ENCODE measurements at places on chromosomes 5 and 9.
A peak's percentile ranks its signal among the peaks of the same experiment; 100 is the strongest.

- DNase-seq: no peak
These were observed 49.9 kb downstream of the COL15A1 start for GRCh38 chr9:98993570-98993945.

DNA sequence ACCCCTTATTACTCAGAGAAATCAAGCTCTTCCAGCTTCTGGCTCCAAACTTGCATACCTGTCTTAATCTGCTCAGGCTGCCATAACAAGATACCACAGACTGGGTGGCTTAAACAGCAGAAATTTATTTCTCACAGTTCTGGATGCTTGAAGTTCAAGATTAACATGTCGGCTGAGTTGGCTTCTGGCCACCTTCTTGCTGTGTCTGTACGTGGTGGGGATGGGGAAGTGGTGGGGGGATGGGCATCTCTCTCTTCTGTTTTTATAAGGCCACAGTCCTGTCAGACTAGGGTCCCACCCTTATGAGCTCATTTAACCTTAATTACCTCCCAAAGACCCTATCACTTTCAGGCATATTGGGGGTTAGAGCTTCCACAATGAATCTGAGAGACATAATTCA is 140.5 kb downstream of the SV2C start:
- no peak for DNase-seq

DNA sequence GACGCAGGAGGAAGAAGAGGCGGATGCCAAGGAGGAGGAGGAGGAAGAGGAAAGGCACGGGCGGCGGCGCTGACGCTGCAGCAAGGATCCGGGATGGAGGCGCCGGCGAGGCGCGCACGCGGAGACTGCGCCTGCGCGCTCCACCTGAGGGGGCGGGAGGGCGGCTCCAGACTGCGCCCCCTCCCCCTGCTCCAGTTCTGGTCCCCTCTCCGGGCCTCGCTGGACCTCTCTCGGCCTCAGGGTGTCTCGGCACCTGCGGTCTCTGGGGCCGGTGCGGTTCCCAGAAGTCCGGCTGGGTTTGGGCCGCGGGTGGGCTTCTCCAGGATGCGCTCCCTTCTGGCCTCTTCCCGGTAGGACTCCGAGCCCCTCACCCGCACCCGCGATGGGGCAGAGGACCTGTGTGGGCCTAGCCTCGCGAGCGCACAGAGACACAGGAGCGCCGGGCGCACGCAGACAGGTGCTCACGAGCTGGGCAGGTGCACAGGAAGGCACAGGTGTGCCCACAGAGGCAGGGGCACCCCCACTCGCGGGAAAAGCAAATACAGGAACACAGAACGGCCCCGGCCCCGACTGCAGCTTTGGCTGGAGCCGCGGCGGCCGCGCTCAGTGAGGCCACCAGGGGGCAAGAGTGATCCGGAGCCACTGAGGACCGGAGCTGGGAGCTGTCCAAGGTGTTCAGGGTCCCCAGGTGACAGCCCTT is at the start of gene NPDC1:
NPDC1 (minus strand) TSS at position 90 of the 700 bp plus-strand sequence. CDS start 188 bp downstream, outside the sequence.
- peak; percentile 74 for DNase-seq

DNA sequence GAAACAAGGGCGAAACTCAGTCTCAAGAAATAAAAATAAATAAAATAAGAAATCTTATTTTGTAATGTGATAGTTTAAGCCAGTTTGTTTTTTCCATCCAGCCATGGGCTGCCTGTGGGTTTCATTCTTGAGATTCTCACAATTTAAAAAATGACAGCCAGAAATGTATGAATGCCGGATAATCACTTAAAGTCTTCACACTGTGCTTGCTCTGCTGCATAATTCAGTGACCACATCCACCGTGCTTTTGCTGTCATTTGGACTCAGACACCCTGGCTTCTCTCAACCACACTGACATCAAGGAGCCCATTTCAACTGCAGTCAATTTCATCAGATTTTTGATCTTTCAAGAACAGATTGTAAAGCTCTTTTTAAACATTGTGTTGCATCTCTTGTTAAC is 61.0 kb upstream of the DAPK1 start:
- DNase-seq: no peak

DNA sequence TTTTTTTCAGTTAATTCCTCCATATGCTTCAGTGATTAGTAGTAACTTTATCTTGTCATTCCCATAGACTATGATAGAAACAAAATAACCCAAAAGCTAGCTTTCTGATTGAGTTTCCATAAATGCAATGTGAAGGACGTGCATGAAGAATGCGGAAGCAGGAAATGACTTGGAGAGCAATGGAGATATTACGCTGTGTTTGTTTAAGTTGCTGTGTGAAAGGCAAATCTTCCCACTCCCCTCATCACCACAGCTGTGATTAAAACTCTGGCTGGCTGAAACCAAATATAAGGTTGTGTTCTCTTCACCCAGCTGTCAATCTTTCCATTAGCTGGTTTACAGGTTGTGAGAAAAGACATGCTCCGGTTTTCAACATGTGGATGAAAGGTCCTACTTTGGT is 83.9 kb downstream of the NR2F1-AS1 start:
- DNase-seq: no peak

GRCh38 chr5:111070272-111071134 is 1.0 kb upstream of the TSLP start:
- DNase-seq: no peak

- DNase-seq: no peak
These were observed 385.1 kb downstream of the DTWD2 start for GRCh38 chr5:118603278-118603677.

- DNase-seq: no peak
These were observed 106.7 kb downstream of the INSYN2B start for GRCh38 chr5:169873642-169874041.

- no peak for DNase-seq
These were observed 203.6 kb downstream of the ASTN2 start for GRCh38 chr9:117211280-117211679.

DNA sequence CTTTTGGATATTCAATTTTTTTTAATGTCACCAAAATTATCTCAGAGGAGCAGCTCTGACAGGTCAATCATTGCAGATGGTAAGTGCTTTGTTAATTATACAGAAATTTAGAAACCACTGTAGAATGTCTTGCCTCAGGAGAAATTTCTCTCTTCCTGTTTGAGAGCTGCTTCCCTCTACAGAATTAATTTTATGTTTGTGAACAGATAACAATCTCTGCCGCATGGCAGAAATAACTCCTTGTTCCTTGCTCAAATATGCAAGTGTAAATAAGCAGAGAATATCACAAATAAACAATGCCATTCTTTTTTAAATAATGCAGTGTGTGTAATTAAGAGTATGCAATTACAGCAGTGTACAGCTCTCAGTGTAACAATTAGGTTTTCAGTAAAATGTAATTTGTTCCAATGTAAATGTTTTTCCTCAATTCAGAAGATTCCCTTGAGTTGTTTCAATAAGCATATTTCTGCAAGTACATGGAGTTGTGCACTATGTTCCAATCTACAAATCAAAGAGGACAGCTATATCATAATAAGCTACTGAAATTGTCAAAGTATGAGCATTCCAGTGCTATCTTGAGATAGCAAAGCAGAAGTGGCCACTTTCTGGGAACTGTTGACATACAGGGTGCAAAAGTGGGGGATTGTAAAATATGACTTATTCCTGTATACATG is 1012.8 kb downstream of the MAT2B start:
- no peak for DNase-seq

- no peak for DNase-seq
These were observed 167.0 kb upstream of the FBXL17 start for GRCh38 chr5:108548684-108549596.

GRCh38 chr5:149550268-149550583 is 1.0 kb downstream of the CSNK1A1 start:
- DNase-seq: no peak

- DNase-seq: no peak
These were observed 233.9 kb upstream of the ZNF608 start for GRCh38 chr5:124980163-124980941.

- DNase-seq: no peak
These were observed 92.9 kb upstream of the RAI14 start for GRCh38 chr5:34563269-34563668.

GRCh38 chr5:128825826-128826225 is 139.5 kb upstream of the SLC27A6 start:
- peak; percentile 18 for DNase-seq

GRCh38 chr5:15502208-15502607 is 2.2 kb downstream of the FBXL7 start:
- DNase-seq: no peak

DNA sequence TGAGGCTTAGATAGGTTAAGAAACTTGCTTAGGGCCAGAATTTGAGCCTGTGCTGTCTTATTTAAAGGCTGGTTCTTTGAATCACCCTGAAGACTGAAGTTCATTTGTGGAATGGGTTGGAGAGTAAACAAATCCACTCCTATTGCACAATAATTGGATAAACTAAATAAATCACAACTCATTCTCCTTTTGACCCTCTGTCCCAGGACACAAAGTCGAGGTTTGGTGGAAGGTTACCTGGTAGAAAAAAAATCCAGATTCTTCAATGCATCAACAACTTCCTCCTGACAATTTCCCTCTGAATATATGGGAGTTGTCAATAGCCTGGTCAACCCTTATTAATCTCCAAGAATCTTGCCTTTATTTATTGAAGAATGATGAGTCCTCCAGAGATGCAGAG is 28.9 kb downstream of the TBC1D2 start:
- DNase-seq: no peak

- no peak for DNase-seq
These were observed 1.2 kb upstream of the SIL1 start for GRCh38 chr5:139199321-139199720.

GRCh38 chr5:10977011-10977410 is 216.0 kb upstream of the DAP start:
- DNase-seq: no peak

Measured in HT1080 (cell line).